ENCODE measurements at places on chromosomes 5 and 9.
A peak's percentile ranks its signal among the peaks of the same experiment; 100 is the strongest.

DNA sequence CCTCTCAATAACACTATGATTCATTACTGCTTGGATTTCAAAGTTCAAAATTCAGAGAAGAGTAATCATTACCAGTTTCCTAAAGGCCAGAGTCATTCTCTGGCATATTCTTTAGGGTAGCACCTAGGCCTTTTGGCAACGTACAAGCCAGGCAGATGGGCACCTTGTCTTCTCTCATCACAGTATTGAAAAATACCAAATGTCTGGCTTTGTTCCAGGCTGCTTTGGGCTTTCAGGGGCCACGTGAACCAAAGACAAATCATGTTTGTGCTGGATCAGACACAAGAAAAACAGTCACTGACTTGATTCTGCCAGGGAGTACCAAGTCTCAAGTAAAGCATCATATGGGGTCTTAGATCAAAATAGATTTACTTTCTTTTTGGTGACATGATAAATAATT is 15.5 kb downstream of the MEGF9 start:
- H3K27ac ChIP-seq = no peak overlapping the region
- no peak for DNase-seq
- no peaks in the 10 kb centered on the region for H3K36me3 ChIP-seq

DNA sequence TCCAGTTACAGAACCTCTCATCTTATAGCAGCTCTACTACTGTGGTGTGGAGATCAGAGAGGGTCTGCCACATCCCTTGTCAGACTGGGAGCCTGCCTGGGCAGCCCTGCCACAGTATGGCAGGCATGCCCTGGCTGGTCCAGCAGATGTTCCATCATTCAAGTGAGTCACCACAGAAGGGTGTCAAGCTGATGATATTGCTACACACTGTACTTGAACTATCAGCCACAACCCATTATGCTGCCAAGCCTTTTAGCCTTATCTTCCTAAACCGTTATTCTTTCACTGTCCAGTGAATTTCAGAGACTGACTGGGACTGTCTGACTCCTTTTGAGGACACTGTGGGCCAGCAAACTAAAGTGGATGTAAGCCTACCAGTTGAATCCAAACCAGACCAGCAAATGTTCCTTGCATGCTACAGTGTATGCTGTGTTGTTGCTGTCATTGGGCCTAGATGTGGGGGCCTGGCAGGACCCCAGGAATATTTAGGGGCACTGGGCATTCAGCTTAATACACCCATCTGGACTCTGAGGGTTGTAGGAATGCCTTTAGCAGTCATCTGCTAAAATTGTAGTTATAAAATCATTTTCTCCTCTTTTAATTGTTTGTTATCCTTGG is 202.6 kb downstream of the NR3C1 start:
- DNase-seq = no peak
- H3K36me3 ChIP-seq = no peaks in the 10 kb centered on the region
- no peak overlapping the region for H3K27ac ChIP-seq
- H3K4me3 ChIP-seq = no peak overlapping the region
- no peaks in the 10 kb centered on the region for H3K27me3 ChIP-seq

DNA sequence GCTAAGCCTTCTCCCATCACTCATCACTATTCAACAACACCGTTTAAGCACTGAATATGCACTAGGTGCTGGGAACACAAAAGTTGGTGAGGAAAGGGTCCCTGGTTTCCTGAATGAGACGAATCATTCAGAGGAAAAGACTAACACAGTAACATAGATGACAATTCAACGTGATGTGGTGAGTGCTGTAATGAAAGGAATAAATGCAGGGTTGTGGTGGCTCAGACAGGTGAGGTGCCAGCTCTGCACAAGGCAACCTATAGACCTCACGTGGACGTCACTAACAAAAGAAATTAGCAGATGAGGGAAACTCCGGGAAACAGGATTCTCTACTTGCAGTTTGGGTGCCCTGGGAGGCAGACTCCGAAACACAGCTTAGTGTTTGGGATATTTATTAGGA is 40.0 kb upstream of the ERBIN start:
- H3K27ac ChIP-seq = no peak overlapping the region
- no peak for DNase-seq
- no peaks in the 10 kb centered on the region for H3K36me3 ChIP-seq
- no peaks in the 10 kb centered on the region for H3K27me3 ChIP-seq
- no peaks in the 10 kb centered on the region for H3K4me1 ChIP-seq
- no peak overlapping the region for H3K4me3 ChIP-seq

- no peak overlapping the region for H3K27ac ChIP-seq
- no peak overlapping the region for H3K4me3 ChIP-seq
- no peaks in the 10 kb centered on the region for H3K36me3 ChIP-seq
These were observed 71.7 kb upstream of the RAD23B start for GRCh38 chr9:107211284-107211923.

- no peaks in the 10 kb centered on the region for H3K27me3 ChIP-seq
- no peak overlapping the region for H3K4me3 ChIP-seq
- no peak for DNase-seq
- no peaks in the 10 kb centered on the region for H3K4me1 ChIP-seq
- H3K27ac ChIP-seq = no peak overlapping the region
- no peaks in the 10 kb centered on the region for H3K36me3 ChIP-seq
These were observed 64.4 kb upstream of the WWC1 start for GRCh38 chr5:168227001-168227400.

- peak overlapping the region; percentile 25 for H3K27ac ChIP-seq
- no peak overlapping the region for H3K4me3 ChIP-seq
- DNase-seq = no peak
- no peaks in the 10 kb centered on the region for H3K36me3 ChIP-seq
- no peaks in the 10 kb centered on the region for H3K27me3 ChIP-seq
- H3K4me1 ChIP-seq = no peaks in the 10 kb centered on the region
These were observed 88.7 kb upstream of the PIK3R1 start for GRCh38 chr5:68126886-68127285.

DNA sequence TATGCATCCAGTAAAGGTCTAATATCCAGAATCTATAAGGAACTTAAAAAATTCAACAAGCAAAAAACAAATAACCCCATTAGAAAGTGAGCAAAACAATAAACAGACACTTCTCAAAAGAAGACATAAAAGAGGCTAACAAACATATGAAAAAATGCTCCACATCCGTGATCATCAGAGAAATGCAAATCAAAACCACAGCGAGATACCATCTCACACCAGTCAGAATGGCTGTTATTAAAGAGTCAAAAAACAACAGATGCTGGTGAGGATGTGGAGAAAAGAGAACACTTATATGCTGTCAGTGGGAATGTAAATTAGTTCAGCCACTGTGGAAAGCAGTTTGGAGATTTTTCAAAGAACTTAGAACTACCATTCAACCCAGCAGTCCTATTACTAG is 86.1 kb downstream of the WWC1 start:
- no peaks in the 10 kb centered on the region for H3K36me3 ChIP-seq
- no peak for DNase-seq
- no peaks in the 10 kb centered on the region for H3K4me1 ChIP-seq
- H3K4me3 ChIP-seq = no peak overlapping the region
- H3K27me3 ChIP-seq = no peaks in the 10 kb centered on the region

DNA sequence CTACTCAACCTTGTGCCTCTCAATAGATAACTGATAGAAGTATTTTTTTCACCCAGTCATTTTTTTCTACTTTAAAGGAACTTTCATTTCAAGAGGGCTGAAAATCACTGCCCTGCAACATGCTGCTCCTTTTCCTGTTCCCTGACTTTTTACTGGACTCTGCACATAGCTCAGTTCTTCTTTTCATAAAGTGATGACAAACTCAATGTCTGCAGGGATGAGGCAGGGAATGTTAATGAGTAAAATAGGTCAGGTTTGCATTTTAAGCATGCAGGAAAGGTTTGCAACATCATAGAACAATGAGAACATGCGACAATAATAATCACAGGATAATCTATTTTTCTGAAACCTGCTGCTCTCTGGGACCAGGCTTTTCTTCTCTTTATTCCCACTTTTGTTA is 172.2 kb upstream of the SGCD start:
- no peaks in the 10 kb centered on the region for H3K36me3 ChIP-seq
- DNase-seq = no peak
- H3K27ac ChIP-seq = no peak overlapping the region
- no peaks in the 10 kb centered on the region for H3K27me3 ChIP-seq

GRCh38 chr9:12629067-12629466 is 64.1 kb upstream of the TYRP1 start:
- no peak for DNase-seq
- no peak overlapping the region for H3K4me3 ChIP-seq
- no peaks in the 10 kb centered on the region for H3K27me3 ChIP-seq
- H3K27ac ChIP-seq = no peak overlapping the region

DNA sequence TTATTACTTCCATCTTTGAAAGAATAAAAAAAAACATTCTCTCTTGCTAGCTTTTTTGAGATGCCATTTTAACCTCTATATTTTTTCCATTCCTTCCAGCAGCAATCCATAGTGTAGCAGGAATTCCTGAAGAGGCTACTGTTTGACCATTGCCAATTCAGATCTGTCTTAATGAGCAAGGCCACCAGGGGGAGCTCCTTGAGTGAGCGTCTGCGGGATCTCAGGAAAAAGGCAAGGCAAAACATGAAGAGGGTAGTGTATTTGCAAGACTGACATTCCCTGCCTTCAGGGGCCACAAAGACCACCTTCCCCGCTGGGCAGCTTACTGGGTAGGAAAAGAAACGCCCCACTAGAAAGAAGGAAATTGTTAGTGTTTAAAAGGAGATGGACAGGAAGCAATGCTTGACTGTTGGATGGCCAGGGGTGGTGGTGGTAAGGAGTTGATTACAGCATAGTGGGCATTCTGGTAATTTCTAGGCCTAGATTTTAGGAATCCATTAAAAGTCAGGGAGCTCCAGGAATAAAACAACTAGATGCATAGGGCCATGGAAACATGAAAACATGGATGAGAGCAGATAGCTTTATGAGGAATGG is 206.6 kb upstream of the HAPLN1 start:
- no peaks in the 10 kb centered on the region for H3K27me3 ChIP-seq
- no peak overlapping the region for H3K4me3 ChIP-seq
- no peaks in the 10 kb centered on the region for H3K4me1 ChIP-seq
- H3K36me3 ChIP-seq = no peaks in the 10 kb centered on the region
- DNase-seq = no peak

DNA sequence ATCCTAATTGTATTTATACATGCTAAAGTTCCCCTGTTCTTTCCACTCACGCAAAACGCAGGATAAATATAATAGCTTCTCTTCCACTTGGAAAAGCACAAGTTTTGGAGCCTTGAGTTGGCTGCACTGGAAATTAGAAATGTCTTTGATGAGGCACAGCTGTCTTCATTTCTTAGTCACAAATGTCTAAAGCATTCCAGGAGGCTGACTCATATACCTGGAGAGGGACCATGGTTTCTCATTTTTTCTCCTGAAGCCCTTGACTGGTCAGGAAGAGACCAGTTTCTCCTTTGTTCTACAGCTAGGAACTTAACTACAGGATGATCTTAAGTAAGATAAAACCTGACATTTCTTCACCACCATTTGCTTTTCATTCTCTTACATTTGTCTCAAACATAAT is 16.2 kb downstream of the MTX3 start:
- no peak overlapping the region for H3K27ac ChIP-seq
- H3K4me1 ChIP-seq = no peaks in the 10 kb centered on the region
- H3K27me3 ChIP-seq = no peaks in the 10 kb centered on the region

GRCh38 chr9:16030528-16031185 is 477.8 kb downstream of the CCDC171 start:
- no peaks in the 10 kb centered on the region for H3K4me1 ChIP-seq
- DNase-seq = no peak
- H3K4me3 ChIP-seq = no peak overlapping the region
- no peaks in the 10 kb centered on the region for H3K27me3 ChIP-seq
- H3K36me3 ChIP-seq = no peaks in the 10 kb centered on the region

GRCh38 chr5:38660194-38660668 is 103.8 kb upstream of the LIFR start:
- H3K27me3 ChIP-seq = no peaks in the 10 kb centered on the region
- peak overlapping the region; percentile 16 for H3K27ac ChIP-seq
- H3K4me3 ChIP-seq = no peak overlapping the region
- DNase-seq = peak; percentile 57
- H3K4me1 ChIP-seq = no peaks in the 10 kb centered on the region

DNA sequence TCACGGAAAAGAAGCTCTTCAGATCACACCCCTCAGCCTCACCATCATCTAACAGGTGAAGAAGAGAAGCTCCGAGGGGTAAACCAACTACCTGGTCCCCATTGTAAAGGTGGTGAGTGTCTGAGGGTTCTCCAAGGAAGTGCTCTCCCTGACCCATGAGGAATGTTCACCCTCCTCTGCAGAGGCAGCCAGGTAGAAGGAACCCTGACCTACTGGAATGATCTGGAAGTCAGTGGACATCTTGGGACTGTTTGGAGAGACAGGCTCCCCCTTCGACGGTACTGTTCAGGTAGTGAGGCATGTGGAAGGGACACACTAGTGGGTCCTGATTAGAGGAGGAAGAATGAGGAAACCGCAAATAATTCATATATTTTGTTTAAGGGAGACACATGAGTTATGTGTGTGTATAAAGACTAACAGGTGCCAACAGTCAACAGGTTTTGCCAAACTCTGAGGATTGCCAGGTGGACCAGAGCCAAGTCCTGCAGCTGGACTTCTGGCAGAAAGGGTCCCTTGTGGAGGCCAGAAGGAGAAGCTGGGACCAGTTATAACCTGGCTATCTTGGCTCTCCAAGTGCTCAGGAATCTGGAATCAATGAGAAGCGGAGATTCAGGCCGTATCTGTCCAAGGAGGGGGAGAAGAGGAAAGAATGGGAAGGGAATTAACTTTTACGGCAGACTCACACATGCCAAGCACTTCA is 3.0 kb upstream of the ZBTB34 start:
- H3K27me3 ChIP-seq = no peaks in the 10 kb centered on the region
- H3K4me3 ChIP-seq = no peak overlapping the region

DNA sequence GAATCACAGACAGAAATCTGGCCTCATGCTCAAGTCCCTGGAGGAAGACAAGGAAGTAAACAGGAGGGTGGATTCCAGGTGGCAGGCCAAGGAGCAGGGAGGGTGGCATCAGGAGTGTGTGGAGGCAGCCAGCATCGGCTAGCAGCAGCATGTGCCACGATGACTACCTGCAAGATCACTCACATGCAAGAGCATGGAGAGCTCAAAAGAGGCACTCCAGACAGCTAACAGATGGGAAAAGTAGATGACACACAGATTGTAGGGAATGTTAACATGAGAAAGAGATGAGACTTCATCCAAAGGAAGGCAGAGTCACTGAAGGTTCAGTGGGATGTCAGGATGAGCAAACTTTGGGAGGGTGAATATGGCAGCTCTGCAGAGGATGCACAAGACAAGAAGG is 104.3 kb downstream of the SEMA5A start:
- DNase-seq = no peak
- H3K4me1 ChIP-seq = no peaks in the 10 kb centered on the region
- H3K27ac ChIP-seq = no peak overlapping the region
- H3K36me3 ChIP-seq = no peaks in the 10 kb centered on the region

DNA sequence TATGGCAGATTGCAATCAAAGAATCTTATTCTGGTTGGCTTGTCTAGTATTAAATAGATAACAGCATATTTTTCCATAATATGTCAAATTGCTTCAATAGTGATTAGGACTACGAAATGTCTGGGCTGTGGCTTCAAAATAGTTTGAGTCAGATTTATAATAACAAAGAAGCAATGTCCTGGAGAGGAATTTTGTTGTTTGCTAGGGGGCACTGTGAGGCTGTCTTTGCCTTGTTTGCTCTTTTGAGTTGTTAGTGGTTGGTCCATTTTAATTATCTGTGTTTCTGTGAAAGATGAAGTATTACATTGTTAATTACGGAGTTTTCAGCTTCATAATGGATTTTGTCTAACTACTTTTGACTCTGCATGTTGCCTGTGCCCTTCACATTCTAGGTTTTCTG is 713.6 kb downstream of the TLE4 start:
- no peaks in the 10 kb centered on the region for H3K4me1 ChIP-seq
- H3K27me3 ChIP-seq = no peaks in the 10 kb centered on the region
- no peak for DNase-seq
- H3K4me3 ChIP-seq = no peak overlapping the region
- H3K27ac ChIP-seq = no peak overlapping the region

- H3K36me3 ChIP-seq = no peaks in the 10 kb centered on the region
- DNase-seq = no peak
These were observed 42.8 kb downstream of the STK10 start for GRCh38 chr5:172144931-172145869.
